ENCODE measurements at places on chromosomes 7 and 10. TPM values are rescaled to one million over a fixed set of nuclear protein-coding genes. Genes with fewer than 3 reads are reported as not detected.

GRCh38 chr10:52563360-52563759, 209.2 kb downstream of the MBL2 start:
- DNase-seq = no peak

GRCh38 chr10:61989995-61990760, 88.7 kb downstream of the ARID5B start:
- DNase-seq = no peak

DNA sequence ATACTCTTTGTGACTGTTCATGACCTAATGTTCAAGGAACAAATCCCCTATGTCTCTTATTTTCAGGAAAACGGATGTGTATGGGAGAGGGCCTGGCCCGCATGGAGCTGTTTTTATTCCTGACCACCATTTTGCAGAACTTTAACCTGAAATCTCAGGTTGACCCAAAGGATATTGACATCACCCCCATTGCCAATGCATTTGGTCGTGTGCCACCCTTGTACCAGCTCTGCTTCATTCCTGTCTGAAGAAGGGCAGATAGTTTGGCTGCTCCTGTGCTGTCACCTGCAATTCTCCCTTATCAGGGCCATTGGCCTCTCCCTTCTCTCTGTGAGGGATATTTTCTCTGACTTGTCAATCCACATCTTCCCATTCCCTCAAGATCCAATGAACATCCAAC, 27.3 kb upstream of the CYP2C19 start:
- DNase-seq = no peak

The OR6V1 gene
- total RNA-seq = not detected

The SLC16A12 gene
- total RNA-seq = 0.32 TPM
